Fibroblast of pulmonary artery (primary cell): ENCODE measurements at places on chromosomes 6 and 20.

- DNase-seq: peak; percentile 34
Observed at GRCh38 chr6:34771727-34772126, 14.4 kb downstream of the SNRPC start.

- DNase-seq: peak; percentile 68
Observed at GRCh38 chr20:47456952-47457724, 44.5 kb upstream of the NCOA3 start.

DNA sequence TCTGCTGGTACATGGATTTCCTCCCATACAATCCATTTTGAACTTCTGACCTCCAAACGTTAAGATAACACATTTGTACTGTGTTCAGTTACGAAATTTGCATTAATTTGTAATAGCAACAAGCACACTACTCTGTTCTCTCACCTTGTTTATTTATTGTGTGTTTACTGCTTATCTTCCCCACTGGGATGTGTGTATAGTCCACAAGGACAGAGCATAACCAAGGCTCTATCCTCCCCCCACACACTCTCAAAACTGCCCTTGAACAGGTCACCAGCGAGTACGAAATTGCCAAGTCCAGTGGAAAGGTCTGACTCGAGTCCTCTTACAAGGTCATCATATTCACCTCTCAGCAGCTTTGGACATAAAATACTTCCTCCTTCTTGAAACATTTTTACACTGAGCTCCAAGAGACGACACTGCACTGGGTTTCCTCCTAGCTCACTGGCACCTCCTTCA, 18.6 kb downstream of the ADTRP start:
- DNase-seq: no peak

- no peak for DNase-seq
Observed at GRCh38 chr6:134410541-134410940, 92.6 kb upstream of the SGK1 start.

GRCh38 chr6:133254552-133255228, 13.5 kb downstream of the EYA4 start:
- peak; percentile 44 for DNase-seq
